ENCODE measurements at places on chromosomes 16 and 17.

GRCh38 chr17:42131981-42132432, 9.4 kb downstream of the HSPB9 start:
- no peak for DNase-seq

- peak; percentile 31 for DNase-seq
Observed at GRCh38 chr17:5557485-5557884, 26.8 kb downstream of the NLRP1 start.

DNA sequence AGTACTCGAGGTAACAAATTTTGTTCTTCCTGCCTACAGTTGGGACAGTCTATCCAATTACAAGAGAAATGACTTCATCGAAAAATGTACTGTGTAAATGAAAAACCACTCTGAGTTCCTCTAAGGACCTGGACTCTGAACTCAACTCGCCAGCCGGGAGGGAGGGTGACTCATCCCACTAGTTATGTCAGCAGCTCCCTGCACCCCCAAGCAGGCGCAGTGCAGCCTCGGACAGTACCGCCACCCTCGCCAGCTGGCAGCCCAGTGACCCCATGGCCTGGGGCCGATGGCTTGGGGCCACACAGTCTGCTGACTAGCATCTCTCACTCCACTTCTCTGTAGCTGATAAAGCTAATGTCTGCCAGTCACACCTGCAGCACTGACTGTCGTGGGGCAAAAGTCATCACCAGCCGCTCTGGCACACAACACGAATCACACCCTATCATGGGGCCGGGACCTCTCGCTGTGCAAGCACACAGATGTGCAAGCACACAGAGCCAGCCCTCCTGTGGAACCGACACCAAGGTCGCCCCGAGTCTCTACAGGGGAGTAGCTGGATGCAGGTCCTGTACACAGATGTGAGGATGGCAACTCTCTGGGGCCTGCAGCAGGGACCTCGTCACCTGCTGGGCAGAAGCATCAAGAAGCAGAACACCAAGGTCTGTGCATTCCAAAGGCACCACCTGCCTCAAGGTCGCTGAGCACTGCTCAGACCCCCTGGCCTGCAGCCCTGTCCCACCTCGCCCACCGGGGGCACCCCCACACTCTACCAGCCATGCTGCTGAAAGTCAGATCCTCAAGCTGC, 5.7 kb downstream of the CSNK1D start:
- peak; percentile 83 for DNase-seq

- DNase-seq: no peak
Observed at GRCh38 chr17:28738680-28739384, 5.0 kb upstream of the TRAF4 start.

DNA sequence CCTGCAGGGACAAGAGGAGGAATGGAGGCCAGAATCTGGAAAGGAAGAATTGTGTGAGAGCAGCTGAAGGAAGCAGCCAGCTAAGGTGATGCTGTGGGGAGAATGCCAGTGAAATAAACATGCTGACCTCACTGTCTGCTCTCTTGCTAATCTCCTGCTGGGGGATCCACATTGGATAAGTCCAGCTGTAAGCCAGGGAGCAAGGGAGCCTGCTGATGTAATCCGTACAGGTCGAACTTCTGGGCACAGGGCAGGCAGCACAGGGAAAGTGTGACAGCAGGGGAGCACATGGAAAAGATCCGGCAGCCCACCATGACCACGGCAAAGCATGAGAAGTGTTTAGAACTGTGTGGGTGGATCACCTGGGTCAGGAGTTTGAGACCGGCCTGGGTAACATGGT, 7.5 kb upstream of the XPO6 start:
- no peak for DNase-seq

GRCh38 chr17:6711081-6711674, 2.0 kb downstream of the SLC13A5 start:
- no peak for DNase-seq

DNA sequence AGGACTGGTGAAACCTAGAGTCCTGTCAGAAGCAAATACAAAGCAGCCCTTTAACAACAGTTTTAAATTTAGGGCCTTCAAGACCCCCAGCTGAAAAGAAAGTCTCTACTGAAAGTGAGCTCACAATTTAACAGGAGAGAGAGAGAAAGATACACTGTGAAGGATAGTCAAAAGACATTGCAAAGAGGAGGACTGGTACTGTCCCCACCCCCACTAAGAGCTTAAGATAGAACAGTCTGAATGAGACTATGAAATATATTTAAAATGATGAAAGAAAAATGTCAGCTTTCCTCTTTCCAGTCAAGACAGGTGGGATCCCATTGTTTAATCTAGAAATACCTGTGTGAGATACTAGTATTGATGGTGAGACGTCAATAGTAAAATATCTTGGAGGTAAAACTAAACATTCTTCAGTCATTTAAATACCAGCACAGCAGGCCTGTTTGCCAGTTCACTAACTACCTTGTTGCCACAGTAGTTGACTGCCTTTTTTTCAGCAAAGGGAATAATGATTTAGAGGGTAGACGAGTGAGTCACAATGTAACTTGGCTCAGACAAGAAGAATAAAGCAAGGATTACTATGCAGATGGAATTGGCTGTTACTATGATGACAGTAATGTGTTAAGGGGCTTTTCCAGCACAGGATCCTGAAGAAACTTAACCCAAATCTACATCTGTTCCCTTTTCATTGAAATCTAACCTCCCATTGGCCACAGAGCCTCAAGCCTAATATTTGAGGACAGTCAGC, 47.2 kb upstream of the RASL10B start:
- DNase-seq: peak; percentile 18
